Endothelial cell of umbilical vein (primary cell): ENCODE measurements at places on chromosomes 12 and 14.

DNA sequence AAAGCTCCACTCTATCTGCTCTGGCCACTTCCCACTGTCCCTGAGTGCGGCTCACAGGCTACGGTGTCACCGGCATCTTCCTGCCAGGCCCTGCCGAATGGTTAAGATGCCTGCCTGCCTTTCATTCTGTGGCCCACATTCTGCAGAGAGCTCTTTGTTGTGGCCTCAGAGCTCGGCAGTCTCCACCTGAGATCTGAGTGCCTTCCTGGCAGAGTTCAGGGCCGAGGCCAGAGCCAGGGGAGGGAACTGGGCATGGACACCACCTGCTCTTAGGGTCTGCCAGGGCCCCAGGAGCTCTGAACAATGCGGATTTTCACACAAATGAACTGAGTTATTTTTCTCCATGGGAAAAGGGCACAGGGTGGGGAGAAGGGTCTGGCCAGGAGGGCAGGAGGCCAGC, 127.2 kb downstream of the RBM19 start:
- no peak for DNase-seq

- no peak for DNase-seq
These were observed 185.2 kb upstream of the SLC38A2 start for GRCh38 chr12:46557539-46558373.

- DNase-seq: no peak
These were observed at the start of gene MMP19 for GRCh38 chr12:55842681-55843429. MMP19 (minus strand) TSS chr12:55842936; CDS start chr12:55842830, 106 bp downstream.

- DNase-seq: no peak
These were observed 11.6 kb upstream of the IQSEC3 start for GRCh38 chr12:54750-55535.

GRCh38 chr14:51304438-51304837, 64.4 kb downstream of the TMX1 start:
- DNase-seq: no peak

DNA sequence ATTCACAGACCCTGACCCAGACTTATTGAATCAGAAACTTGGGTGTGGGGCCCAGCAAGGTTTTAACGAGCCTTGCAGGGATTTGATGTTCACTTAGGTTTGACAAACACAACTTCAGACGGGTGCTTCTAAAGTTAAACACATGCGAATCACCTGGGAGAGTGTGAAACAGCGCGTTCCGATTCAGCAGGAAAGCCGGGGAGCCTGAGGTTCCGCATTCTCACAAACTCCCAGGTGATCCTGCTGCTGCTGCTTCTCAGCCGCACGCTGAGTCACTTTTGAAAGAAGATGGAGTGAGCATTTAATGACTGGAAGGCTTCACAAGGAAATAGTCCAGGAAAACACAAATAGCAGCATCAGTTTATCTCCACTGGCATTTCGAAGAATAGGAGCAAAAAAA, 44.2 kb upstream of the DDX11 start:
- no peak for DNase-seq
